ENCODE measurements at places on chromosomes 16 and 17.
A peak's percentile ranks its signal among the peaks of the same experiment; 100 is the strongest.

DNA sequence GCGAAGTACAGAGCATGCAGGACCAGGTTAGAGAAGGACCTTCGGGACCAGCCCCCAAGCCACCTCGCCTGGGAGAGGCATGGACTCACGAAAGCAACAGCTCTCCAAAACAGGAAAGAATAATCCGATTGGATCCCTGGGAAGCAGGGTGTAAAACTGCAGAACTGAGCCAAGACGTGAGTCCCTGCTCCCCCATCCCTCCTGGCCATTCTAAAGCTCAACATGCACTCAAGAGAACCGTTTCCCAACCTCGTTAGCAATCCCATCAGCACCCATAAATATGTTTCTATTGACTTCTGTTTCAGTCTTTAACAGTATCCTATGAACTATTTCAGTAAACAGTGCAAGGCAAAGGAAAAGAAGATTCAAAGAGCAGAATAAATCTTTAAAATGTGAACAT is 167.0 kb downstream of the COPRS start:
- no peak for DNase-seq

DNA sequence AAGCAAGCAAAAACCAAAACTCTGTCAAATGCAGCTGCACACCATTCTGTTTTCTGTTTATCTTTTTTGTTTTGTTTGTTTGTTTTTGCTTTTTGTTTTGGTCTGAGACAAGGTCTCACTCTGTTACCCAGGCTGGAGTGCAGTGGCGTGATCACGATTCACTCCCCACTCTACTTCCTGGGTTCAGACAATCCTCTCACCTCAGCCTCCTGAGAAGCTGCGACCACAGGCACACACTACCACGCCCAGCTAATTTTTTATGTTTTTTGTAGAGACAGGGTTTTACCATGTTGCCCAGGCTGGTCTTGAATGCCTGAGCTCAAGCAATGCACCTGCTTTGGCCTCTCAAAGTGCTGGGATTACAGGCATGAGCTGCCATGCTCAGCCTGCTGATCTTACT is 19.3 kb upstream of the SLFN13 start:
- DNase-seq: no peak

- no peak for DNase-seq
Measured at GRCh38 chr17:38556239-38556638, 49.5 kb downstream of the SRCIN1 start.

DNA sequence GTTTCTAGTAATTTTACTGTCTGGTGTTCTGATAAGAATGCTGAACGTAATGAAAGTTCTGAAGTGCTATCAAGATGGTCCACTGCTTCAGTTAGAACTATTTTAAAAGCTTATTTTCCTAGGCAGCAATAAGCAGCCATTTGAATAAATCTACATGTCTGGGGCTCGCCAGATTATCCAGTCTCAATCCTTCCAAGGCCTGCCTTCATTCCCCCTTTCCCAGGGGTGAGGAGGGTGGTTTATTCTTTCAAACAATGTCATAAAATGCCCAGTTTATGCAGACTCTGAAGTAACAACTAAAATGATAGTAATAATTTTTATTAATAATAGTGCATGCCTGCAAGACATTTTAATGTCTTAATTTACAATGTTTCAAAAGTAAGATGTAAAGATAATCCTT is 2.4 kb downstream of the CDH11 start:
- DNase-seq: no peak

DNA sequence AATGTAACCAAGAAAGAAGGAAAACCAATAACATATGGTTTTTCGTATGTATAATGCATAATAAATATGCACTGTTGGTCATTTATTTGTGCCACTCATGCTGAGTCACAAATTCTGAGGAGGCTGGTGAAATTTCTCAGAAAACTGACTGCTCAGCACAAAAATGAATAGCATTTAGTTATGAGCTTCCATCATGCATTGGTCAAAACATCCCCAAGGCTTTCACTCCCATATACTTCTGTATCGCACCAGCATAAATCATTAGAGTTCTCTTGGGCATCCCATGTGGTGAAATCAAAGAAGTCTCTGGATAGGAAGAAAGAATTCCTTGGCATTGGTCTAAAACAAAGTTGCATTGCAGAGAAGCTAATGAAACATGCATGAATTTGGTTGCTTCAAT is 785.6 kb upstream of the CDH8 start:
- DNase-seq: no peak

GRCh38 chr17:18117982-18118975 is 9.7 kb downstream of the MYO15A start:
- no peak for DNase-seq

GRCh38 chr17:58335061-58335731 is 6.6 kb upstream of the TSPOAP1 start:
- DNase-seq: peak; percentile 80

GRCh38 chr17:79997011-79997660 is 38.5 kb downstream of the TBC1D16 start:
- DNase-seq: peak; percentile 89

DNA sequence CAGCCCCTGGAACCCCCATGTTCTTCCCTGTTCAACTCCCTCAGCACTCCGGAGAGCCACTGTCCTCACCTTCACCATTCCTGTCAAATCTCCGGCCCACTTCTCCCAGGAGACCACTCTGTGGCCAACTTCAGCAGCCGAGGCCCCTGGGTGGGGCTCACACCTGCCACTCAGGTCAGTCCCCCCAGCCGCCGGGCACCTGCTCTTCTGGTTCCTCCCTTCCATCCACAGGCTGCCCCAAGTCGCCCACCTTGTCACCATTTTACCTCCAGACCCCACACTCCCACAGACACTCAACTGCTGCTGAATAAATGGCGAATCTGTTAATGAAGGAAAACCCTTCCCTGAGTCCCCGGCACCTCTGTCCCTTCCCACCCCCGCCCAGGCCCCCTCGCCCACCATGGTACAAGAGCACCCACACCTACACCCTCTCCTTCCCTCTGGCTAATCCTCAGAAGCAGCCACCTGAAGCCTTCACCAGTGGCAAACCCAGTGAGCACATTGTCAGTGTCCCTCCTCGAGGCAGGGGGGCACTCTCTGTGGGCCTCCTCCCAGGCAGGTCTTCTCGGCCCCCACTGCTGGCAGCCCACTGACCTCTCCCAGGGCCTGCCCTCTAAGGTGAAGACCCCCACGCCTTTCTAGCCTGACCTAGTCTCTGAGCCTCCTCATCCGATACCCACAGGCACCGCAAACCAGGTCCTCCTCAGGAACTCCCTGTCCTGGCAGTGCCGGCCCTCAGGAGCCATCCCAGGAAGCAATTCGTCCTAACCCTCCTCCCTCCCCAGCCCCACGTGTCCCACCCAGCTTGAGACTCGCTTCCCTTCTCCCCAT is 8.2 kb downstream of the CANT1 start:
- DNase-seq: no peak

GRCh38 chr17:69999253-69999652 is 75.8 kb upstream of the KCNJ16 start:
- DNase-seq: no peak

GRCh38 chr16:4506450-4506849 is 30.3 kb downstream of the HMOX2 start:
- peak; percentile 67 for DNase-seq
